Urothelium cell line (cell line): ENCODE measurements at places on chromosomes 1 and 21.

DNA sequence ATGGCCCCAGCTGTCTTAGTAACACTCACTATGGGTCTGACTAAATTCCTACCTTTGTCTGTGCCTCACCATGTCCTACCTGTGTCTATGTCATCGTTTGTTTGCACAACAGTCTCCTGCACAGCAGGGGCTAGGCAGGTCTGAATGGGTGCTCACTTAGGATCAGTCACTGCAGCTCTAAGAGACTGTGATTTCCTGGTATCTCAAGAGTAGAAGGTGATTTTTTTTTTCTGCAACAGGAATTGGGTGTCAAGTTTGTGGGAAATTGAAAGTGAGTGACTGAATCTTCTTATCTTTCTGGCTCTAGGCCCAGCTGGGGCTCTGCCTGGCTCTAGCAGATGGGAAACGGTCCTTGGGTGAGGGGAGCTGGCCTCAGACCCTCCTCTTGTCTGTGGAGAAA, 46.4 kb upstream of the TRABD2B start:
- no peak for DNase-seq

DNA sequence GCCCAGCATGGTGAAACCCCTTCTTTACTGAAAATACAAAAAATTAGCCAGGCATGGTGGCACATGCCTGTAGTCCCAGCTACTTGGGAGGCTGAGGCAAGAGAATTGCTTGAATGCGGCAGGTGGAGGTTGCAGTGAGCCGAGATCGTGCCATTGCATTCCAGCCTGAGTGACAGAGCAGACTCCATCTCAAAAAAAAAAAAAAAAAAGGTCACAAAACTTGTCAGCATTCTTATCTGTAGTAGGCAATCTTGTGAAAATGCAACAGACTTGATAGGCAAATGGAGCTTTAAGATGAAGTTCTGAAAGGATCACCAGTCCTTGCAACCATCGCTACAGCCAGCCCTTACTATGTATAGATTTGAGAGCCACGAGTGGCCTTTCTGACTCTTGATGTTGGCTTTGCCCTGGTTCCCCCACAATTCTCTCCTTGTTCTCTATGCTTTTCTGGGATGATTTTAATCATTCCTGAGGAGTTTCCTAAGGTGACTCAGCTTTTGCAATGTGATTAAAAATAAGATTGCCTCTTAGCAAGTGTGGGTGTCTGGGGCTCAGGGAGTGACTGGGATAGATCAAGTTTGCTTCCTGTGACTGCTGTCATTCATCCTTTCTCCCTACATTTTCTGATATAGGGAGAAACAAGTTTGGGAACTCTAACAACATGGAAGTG, 7.1 kb upstream of the MAP1LC3C start:
- DNase-seq: peak; percentile 30

GRCh38 chr1:6172549-6172948, 7.6 kb downstream of the CHD5 start:
- no peak for DNase-seq

GRCh38 chr1:90784186-90784847, 67.2 kb upstream of the BARHL2 start:
- no peak for DNase-seq

DNA sequence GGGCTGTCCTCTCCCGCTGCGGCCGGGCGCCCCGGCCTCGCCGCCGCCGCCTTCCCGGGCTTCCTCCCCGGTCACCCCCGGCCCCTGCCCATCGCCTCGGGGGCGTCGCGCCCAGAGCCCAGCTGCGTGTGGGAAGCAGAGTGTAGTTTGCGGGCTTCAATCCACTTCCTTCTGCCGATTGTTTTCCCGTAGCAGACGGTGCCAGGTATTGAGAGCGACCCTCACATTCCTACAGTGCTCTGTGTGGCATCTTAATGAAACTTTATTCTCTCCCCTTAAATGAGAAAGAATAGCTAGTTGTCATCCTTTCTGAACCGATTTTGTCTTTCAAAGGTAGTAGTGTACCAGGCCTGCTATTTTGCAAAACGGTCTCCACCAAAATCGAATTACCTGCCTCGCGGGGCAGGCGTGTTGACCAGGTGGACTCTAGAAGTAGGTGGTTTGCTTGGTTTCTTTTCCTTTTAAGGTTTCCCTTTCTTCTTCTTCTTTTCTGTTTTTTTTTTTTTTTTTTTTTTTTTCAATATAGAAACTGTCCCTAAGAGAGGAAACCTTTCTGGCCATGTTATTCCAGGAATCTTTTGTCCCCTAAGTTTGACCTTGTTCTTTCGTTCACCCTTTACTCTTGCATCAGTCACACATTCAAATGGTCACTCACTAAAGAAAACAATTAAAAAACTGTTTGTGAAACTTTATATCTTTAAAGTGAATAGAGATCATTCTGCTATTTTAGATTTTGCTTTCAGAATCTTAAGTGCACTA, 881 bp downstream of the USP25 start:
- DNase-seq: no peak

DNA sequence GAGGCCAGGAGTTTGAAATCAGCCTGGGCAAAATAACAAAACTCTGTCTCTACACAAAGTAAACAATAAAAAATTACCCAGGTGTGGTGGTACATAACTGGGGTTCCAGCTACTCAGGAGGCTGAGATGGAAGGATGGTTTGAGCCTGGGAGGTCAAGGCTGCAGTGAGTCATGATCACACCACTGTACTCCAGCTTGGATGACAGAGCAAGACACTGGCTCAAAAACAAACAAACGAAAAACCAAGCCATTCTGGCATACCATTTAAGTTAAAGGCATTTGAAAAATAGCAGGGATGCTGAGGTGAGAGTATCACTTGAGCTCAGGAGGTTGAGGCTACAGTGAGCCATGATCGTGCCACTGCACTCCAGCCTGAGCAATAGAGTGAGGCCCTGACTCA, 5.3 kb upstream of the ALDH9A1 start:
- no peak for DNase-seq

DNA sequence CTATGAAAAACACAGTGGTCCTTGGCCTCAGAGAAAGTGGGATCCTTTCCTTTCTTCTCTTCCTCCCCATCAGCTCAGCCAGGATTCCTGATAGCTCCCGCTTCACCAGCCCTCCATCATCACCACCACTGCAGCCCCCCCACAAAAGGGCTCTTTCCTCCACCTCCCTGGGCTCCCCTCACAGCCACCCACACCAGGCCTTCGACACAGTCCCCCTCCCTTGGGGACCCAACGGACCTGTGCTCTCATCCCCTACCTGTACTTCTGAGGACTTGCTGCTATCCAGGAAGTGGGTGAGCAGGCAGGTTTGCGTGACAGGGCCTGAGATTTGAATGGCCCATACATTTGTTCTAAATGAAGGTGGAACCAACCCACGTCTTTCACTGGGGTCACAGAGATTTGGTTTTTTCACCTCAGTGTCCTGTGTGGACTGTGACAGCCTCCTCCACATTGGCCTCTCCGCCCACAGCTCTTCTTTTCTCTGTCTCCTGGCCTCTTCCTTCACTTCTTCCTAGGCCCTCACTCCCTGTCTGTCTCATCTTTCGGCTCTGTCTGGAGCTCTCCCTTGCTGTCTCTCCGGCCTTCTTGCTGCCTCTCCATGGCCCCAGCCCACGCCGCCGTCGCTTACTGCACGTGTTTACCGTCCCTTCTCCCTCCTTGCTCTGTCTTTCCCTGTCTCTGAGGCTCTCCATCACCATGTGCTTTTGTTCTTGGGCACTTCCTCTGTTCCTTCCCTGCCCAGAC, 238.6 kb downstream of the FOXD2 start:
- no peak for DNase-seq

DNA sequence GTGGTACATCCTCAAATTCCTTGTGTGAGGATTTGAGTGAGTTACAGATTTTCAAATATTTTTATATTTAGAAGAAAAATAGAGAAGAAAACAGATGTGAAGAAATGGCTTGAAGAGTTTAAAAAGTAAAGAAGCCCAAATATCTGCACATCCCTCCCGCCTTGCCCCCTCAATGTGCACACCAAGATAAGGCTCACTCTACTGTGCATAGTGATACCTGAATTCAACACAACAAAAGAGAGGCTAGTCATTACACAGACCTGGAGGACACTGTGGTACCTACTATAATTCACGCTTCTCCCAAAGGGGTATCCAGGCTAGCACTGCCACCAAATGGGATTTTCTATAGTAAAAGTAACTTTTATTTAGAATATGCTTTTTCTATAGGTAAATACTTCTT, 44.0 kb upstream of the SYT2 start:
- DNase-seq: no peak

DNA sequence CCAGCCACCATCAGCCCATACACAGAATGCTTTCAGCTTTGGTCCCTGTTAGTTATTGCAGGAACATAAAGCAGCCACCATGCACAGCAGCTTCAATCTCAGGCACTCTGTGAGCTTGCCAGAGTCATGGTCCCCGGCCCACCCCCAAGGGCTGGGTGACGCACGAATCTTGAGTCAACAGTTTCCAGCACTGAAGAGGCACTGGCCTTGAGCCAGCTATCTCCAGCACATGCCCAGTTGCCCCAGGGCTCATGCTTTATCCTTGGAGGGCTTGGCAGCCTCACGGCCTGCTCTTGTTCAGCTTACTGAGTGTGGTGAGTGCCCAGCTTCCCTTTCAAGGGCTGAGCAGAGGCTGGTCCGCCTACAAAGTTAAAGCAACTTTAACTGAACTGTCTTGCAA, 200.7 kb upstream of the RAB4A start:
- DNase-seq: peak; percentile 65

- DNase-seq: no peak
Measured at GRCh38 chr21:34880401-34880800, 168.7 kb downstream of the RUNX1 start.

GRCh38 chr21:37450445-37450941, 83.9 kb downstream of the DYRK1A start:
- no peak for DNase-seq

GRCh38 chr1:80827666-80828065, 973.1 kb upstream of the ADGRL2 start:
- DNase-seq: no peak

DNA sequence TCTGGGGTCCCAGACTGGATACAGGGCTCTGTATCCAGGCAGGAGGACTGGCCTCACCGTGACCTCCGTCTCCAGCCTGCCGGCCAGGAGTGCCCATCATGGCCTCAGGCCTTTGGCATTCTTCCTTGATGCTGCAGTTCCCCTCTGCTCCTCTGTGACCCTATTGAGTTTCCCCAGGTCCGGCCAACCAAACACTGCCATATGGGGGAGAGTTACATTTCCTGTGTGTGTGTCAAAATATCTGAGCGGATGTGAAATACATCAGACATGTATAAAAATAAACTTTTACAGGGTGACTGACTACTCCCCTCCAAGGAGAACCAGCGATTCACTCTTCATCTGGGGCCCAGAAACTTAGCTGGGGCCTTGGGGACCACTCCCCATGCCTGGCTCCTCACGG, 10.2 kb upstream of the UBL4B start:
- DNase-seq: no peak

GRCh38 chr1:6724517-6725141, 23.0 kb upstream of the DNAJC11 start:
- peak; percentile 68 for DNase-seq

DNA sequence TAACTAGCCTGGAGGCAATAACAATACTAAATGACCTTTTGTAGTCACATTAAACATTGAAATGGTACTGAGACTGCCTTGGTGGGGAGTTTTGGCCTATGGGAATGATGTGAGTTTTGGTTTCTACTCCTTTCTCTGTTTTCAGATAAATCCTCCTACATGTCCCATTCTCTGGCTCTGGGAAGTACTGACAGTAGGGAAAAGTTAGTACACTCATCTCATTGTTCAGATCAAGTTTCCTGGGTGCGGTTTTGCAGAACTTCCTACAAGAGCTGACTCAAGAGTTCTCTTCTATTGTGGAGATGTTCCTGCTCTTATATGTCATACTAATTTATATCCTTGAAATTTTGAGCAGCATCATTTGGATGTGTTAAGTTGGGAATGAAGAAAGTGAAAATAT, 74.2 kb upstream of the MACF1 start:
- DNase-seq: peak; percentile 48

DNA sequence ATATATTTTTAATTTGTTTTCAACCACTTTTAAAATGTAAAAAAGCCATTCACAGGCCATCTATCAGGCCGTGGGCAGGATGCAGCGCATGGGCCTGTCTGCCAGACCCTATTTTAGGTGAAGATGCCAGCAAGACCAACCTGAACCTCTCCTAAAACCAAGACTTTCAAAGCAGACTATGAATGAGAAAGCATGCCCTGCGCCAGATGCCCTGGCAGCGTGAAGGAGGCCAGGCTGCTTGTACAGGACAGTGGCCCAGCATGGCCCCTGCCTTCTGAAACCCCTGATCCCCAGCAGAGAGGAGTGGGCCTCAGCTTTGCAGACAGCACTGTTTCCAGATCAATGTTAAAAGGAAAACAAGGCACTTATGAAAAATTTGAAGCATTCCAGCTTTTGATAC, 31.6 kb downstream of the WDR4 start:
- DNase-seq: no peak

DNA sequence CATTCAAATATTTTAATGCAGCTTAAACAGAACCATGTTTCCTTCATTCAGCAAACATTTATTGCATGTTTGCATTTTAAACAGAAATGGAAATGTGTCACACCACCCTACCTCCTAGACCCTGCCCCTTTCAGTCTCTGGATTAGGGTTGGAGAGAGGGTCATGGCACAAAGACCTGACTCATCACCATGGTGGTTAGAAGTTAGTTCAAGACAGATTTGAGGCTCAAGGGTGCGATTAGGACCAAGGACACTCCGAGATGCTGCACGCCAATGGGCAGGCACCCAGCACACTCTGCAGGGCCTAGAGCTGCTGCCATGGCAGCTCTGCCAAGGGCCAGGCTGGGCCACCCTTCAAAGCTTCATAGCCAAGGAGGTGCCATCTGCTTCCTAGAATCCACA, 86.9 kb downstream of the NAV1 start:
- DNase-seq: no peak

DNA sequence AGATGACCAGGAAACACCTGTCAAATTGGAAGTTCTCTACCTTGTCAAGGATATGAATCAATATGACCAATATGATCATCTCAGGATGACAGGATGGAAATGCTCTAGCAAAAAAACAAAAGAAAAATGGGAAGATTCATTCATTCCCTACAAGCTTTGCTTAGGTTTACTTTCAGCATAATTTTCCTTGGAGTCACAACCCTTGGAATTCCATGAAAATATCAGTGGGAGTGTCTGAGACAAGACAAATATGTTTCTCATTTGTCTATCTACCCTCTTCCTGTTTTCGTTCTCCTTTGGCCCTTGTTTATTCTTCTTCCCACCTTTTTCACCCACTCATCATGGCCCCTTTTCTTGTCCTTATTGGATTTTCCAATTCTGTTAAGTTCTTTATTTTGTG, 50.6 kb downstream of the COLGALT2 start:
- DNase-seq: no peak

- DNase-seq: no peak
Measured at GRCh38 chr1:224411766-224412165, 22.8 kb downstream of the WDR26 start.

DNA sequence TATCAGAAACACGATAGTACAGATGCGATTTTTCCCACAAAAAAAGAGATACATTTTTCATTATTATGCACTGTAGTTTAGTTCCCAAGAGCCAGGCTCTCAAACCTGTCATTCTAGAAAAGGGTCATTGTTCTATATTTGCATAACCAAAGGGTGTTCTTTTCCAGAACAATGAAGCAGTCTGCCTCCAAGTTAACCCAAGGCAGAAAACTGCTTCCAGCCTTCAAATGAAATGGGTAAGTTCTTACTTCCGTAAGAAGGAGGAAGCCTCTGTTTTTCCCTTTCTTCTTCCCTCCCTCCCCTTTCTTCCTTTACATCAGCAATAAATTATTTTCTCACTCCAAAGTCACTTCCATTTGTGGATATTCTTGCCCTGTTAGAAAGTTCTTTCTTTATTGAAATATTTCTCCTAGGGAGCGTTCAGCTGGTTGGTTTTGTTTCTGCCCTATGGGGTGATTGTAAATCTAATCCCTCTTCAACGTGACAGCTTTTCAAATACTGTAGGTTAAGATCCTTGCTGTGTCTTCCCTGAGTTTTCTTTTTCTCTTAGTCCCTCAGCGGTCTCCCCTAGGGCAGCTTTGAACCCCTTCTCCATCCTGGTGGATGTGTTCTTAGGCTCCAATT, 77.3 kb upstream of the PTGFRN start:
- DNase-seq: no peak
